ENCODE measurements at places on chromosomes 6 and 20.

DNA sequence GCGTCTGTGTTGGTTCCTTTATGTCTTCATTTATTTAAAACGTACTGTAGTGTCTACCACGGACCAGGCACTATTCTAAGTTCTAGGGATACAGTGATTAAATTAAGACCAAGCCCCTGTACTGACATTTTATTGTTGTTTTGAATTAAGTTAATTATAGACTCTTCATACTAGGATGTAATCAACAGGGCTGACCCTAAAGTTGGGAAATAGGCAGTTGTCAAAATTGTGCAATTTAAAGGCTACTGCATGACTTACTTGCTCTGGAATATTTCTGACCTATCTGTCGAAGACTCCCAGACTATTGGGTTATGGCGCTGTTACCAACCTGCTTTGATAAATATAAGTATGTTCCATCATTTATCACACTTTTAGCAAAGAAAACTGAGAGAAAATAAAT lies 6.7 kb downstream of the MYO6 start:
- DNase-seq = no peak

- no peak for DNase-seq
Observed at GRCh38 chr6:3838992-3839867, 9.9 kb upstream of the FAM50B start.

GRCh38 chr20:24060851-24061590 lies 72.4 kb upstream of the GGTLC1 start:
- DNase-seq = no peak

GRCh38 chr6:35801148-35801547 lies 4.0 kb upstream of the LHFPL5 start:
- no peak for DNase-seq

DNA sequence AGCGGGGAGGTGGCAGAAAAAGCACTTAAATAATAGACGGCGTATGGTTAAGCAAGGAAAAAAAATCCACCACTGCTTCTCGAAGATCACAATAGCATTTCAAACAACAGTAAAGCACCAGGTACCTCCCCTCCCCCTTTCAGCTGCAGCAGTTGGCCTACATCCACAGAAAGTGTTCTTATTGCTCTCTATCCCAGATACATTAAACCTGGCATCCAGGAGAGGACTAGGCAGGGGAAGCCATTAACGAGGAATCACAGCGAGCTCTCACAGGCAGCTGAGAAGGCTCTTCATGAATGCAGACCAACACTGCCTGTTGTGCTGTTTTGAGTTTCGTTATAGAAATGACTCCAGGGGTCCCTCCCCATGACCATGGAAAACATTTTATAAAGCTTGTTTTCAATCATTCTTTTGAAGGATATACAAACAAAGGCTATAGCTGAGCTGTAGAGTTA lies 11.8 kb downstream of the FYN start:
- DNase-seq = no peak

GRCh38 chr6:125164696-125165095 lies 11.1 kb downstream of the TPD52L1 start:
- no peak for DNase-seq

Data from cortex of kidney (tissue), 1 donor.